ENCODE measurements at places on chromosomes 13 and 19.
A peak's percentile ranks its signal among the peaks of the same experiment; 100 is the strongest.

DNA sequence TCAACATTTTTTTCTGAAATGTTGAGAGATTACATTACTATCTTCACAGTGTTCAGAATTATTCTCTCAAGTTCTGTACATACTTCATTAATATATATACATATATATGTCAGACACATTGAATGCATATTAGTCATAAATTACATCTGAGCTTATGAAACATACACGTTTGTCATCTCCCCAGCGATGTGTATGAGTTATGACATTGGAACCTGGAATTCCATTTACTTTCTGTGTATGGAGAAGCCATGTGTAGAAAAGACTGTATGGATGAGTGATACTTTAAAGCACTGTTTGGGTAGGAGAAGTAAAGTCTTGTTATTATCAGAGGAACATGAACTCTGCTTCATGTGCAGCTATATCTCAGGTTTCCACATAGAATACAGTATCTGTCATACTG is 167.2 kb downstream of the FGF14 start:
- DNase-seq, result no peak

DNA sequence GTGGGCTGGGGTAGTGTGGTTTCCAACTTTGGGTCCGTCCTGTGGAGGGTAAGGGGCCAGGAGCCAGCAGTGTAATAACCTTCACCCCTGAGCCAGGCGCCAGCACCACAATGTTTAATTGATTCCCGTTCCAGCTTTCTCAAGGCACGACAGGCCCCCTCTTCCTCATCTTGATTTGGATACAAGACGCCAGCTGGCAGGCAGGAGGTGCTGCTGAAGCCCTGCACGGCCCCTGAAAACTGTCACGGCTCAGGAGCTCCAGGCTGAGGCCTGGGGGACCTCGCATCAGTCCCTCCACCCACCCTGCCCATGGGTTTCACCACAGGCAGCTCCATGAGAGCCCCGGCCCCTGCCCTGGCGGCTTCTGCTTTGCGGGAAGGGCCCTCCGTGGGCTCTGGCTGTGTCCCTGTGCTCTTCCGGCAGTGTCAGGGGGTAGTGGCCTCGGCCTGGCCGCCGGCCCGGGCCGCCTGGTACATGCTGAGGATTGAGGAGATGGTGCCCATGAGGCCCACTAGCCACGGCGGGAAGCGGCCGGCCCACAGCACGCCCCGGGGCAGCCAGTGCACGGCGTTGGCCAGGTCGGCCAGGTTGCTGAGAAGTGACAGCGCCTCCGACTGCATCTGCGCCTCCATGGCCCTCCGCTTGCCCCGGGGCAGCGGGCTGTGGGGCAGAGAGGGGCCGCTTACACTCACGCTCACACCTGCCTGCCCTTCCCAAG is 11.9 kb downstream of the PEX11G start:
- no peak for DNase-seq

DNA sequence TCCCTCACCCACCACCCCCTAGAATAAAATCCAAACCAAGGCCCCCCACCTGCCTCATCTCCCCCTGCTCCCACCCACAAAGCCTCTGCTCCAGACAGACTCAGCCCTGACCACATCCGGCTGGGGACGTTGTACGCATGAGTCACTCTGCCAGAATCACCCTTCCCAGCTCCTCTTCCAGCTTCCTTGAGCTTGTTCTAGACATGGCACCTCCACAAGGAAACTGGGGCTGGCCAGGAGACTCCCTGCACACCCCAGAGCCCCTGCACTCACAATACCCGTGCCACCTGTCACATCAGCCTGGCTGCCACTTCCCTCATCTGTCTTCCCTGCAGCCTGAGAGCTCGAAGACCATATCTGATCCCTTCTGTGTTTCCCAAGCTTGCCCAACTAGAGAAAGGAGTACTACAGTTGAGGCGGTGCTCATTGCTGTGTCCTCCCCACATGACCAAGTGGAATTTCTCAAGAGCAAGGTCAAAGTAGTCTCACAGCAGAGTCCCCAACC is 9.7 kb downstream of the DEDD2 start:
- no peak for DNase-seq

DNA sequence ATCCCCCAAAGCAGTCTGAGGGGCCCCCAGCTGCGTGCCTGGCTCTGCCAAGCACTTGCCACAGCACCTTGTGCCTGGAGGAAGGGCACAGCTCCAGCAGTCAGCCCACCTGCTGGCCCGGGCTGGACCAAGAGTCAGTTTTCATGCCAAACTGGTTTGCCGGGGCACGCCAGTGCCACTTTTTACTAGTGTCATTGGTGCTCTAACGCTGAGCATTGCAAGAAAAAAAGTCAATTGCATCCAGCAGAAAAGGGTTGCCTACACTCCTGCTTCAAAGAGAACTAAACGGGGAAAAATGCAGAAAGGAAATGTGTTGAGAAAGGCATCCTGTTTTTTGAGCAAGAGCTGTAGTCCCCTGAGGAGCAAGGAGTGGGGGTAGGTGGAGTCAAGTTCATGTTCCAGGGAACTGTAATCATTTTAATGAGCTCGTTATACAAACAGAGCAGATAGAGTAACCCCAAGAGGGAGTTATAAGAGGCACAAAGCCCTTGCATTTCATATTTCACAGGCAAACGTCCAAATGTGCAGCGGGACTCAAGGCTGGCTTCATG is 68.4 kb downstream of the F2RL3 start:
- DNase-seq, result no peak

GRCh38 chr13:63463782-63464610 is 2048.3 kb upstream of the PCDH20 start:
- no peak for DNase-seq

GRCh38 chr13:105518086-105518485 is 1017.4 kb downstream of the EFNB2 start:
- DNase-seq, result no peak

- DNase-seq, result no peak
Measured at GRCh38 chr13:76331943-76332712, 554.1 kb downstream of the KCTD12 start.

GRCh38 chr13:41547251-41548000 is 90.1 kb downstream of the RGCC start:
- no peak for DNase-seq

DNA sequence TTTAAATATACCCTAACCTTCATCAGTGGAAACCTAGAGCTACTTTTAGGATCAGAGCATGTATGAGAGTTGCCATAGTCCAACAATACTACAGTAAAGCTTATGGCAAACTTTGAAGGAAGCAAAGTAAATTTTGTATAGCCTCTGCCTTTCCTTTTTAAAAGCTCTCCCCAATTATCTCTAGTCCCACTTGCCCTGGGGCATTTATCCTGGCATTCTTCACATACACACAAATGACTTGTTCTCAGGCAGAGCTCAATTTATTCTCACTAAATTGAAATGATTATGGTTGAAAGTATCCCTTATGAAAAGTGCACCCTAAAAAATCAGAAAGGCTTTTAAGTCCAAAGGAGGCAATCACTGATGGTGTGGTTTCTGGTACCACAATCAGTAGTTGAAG is 94.1 kb upstream of the UFM1 start:
- DNase-seq, result no peak

- no peak for DNase-seq
Measured at GRCh38 chr13:99003186-99003585, 25.3 kb upstream of the DOCK9 start.

GRCh38 chr13:24068472-24068871 is 92.0 kb upstream of the SPATA13 start:
- DNase-seq, result no peak

GRCh38 chr13:99471221-99472121 is 29.8 kb upstream of the TM9SF2 start:
- DNase-seq, result no peak

DNA sequence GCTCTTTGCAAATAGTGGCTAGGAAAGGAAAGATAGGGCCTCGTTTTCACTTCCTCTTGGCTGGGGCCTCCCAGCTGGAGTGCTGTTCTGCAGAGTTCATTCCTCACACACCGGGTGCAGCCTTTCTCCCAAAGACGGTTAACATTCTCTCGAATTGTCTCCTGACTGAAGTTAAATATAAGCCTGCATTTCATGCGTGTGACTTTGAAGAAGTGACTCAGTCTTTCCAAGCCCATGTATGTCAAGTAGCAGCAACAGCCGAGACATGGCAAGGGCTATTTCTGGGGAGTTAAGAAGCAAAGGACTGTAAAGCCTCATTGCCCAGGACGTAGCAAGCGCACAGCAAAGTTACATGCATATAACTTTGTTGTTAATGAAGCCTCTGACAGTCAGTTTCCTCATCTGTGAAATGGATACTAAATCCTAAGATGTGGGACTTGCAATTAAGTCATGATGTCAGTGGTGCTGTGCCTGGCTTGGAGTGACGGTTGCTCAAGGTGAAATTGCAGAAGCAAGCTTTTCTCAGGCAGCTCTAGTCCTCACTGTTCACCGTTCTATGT is 502.4 kb downstream of the MYO16 start:
- DNase-seq, result no peak

- DNase-seq, result peak; percentile 51
Measured at GRCh38 chr19:41871573-41872383, 5.3 kb upstream of the CD79A start.

DNA sequence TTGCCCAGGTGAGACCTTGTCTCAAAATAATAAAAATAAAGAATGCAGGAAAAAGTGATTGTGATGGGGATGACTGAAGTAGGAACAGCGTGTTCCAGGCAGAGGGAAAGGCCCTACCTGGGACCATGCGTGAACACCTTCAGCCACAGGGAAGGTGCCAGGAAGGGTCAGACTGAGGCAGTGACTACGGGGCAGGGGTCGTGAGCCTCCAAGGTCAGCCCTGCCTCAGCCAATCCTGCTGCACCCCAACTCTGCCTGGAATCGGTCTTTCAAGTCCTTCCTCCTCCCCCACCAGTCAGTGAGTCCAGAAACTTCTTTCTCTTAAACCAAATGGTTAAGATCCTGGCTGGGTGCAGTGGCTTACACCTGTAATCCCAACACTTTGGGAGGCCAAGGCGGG is 16.1 kb upstream of the TLE2 start:
- no peak for DNase-seq
